ENCODE measurements at places on chromosomes 13 and 19.

GRCh38 chr13:36666477-36667229 is 7.2 kb upstream of the SERTM1 start:
- no peak for DNase-seq

DNA sequence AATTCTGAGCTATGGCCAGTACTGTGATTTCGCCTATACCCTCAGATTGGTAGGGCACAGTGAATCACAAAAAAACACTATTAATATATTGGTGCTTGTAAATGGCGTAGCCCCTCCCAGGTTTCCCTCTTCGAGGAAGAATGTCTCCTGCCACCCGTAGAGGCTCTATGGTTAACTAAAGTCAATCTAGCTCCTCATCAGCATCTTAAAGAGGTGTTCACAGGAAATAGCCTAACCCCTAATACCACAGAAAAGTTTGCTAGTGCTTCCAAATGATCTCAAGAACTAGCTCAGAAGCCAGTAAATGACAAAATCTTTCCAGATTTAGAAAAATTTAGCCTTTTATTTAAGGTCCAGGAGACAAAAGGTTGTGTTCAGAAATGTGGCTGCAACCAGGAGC is 56.3 kb upstream of the DCT start:
- DNase-seq, result no peak

DNA sequence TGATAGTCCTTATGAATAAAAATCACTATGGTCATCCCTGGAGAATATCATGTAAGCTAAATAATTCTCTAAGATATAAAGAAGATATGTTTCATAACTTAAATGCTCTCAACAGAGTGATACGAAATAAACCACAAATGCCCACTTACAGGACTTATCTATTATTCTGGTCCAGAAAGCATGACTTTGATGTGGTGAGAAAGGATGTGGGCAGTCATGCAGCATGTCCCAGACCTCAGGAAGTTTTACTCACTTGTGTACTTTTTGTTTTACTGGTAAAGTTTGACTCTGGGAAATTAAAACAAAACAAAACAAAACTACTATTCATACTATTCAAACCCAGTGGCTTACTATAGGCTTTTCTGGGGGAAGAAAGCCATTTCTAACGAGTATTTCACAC is 483.2 kb upstream of the SLITRK6 start:
- no peak for DNase-seq

DNA sequence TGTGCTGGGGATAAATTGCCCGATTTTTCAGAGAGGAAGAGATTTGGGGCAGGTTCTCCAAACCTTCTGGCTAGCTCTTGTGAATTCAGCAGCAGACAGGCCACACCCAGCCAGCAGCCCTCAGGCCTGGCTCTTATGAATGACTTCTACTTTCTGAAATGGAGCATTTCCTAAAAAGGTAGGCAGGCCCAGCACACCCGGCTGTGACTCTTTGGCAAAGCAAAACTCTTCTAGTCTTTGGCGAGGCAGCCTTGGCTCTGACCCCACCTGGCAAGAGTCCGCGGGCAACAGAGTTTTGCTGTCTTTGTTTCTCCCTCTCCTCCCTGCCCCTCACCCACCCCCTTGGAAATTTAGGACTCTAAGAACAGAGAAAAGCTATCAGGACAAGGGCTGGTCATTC is 221.2 kb downstream of the ZNF536 start:
- DNase-seq, result no peak

DNA sequence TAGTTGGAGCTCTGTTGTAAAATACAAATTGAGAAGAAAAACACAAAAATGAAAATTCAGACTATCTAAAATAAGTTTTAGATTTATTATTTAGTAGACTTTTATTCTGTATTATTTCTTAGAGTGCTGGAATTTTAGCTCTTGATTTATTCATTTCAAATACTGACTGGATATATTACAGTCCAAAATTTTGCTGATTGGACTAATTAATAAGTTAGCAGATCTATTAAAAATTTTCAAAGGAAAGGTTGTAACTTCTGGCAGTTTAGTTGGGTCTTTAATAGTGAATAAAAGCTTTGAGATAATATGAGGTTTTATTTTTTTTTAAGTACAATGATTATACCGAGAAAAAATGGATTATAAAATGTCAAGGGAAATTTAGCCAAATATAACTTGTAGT is 1224.9 kb upstream of the SPRY2 start:
- DNase-seq, result no peak

GRCh38 chr19:31504221-31504620 is 155.0 kb upstream of the TSHZ3 start:
- no peak for DNase-seq

DNA sequence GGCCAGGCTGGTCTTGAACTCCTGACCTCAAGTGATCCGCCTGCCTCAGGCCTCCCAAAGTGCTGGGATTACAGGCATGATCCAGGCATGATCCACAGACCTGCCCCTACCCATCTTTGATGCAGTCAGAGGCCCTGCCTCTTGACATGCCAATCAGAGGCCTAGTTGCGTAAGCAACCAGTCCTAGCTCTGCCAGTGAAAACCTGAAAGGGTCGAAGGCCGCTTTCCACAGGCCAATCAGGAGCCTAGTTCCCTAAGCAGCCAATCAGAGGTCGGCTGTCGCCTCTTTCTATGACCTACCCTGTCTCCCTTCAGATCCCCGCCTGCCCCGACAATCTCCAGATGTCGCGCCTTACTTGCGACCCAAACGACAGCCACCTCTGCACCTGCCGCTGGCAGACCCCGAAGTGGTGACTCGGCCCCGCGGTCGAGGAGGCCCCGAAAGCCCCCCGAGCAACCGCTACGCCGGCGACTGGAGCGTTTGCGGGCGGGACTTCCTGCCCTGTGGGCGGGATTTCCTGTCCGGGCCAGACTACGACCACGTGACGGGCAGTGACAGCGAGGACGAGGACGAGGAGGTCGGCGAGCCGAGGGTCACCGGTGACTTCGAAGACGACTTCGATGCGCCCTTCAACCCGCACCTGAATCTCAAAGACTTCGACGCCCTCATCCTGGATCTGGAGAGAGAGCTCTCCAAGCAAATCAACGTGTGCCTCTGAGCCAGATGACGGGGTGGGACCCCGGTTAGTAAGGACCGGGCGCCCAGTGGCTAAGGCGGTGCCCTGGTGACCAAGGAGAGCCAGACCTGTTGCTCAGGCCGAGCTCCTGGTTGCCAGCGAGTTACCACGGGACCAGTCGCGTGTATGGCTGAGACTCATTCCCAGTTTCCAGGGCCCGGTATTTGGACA is 6.3 kb downstream of the SYDE1 start:
- no peak for DNase-seq

DNA sequence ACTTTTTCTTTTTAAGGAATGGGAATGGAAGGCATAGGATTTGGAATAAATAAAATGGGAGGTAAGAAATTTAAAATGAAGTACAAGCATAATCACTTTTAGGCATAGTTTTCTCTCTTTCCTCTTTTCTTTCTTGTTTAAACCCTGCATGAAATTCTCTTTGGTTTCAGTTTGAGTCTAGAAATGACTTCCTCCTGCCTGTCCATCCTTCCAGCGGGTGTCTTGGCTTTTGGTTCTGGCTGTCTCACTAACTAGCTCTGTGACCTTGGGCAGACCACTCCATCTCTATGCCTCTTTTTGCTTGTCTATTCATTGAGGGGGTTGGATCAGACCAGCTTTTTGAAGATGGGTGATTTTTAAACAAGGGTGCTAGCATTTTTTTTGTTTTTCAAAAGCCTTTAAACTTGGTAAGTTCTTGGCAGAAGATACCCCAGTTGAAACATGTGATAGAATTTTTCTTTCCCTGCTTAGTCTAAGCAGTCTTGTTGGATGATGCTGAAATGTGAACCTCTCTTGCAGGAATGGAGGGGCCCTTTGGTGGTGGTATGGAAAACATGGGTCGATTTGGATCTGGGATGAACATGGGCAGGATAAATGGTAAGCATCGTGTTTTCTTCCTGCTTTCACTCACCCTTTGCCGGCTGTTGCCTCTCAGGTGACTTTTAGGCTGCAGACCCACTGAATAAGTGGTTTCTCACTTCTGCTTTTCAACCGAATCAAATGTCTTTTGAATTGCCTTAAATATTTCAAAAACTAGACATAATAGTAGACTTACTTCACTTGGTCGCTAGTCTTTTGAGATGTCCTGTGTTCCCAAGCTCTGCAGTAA is 28.6 kb downstream of the PRAM1 start:
- DNase-seq, result no peak

DNA sequence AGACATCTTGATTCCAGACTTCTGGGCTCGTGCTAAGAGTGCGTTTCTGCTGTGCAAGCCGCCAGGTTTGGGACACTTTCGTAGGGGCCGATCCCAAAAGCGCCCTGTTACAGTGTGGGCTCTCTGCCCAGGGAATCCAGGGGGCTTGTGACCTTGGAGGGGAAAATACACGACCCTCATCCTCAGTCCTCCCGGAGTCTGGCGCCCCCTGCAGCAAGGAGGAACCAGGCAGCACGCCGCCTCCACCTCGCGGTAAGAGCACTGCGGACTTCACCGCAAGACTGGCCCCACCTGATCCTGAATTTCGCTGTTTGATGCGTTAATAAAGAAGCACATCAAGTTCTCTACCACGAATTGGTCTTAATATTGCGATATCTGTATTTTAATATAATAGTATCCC is 5.2 kb downstream of the POLRMT start:
- DNase-seq, result no peak

GRCh38 chr13:32087955-32088747 is 56.6 kb downstream of the FRY start:
- DNase-seq, result no peak

- no peak for DNase-seq
Observed at GRCh38 chr19:49101160-49101559, 13.0 kb upstream of the LIN7B start.

- DNase-seq, result no peak
Observed at GRCh38 chr13:71499235-71499634, 367.8 kb downstream of the DACH1 start.

DNA sequence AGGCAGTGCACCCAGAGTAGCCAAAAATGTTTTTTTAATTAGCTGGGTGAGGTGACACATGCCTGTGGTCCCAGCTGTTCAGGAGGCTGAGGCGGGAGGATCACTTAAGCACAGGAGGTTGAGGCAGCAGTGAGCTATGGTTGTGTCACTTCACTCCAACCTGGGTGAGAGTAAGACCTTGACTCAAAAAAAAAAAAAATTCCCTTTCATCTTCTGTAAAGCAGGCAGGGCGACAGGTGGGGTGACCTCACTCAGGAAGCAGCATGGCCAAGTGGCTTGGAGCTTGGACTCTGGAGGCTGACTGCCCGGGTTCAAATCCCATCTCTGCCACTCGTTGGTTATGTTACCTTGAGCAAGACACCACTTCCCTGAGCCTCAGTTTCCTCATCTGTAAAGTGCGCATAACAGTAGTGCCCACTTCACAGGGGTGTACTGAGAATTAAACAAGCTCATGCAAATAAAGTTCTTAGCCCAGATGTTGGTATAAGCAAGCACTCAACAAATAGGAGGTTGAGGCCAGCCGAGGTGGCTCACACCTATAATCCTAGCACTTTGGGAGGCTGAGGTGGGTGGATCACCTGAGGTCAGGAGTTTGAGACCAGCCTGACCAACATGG is 48.3 kb downstream of the MAP4K1 start:
- no peak for DNase-seq

GRCh38 chr13:37923236-37923635 is 53.7 kb upstream of the TRPC4 start:
- no peak for DNase-seq

DNA sequence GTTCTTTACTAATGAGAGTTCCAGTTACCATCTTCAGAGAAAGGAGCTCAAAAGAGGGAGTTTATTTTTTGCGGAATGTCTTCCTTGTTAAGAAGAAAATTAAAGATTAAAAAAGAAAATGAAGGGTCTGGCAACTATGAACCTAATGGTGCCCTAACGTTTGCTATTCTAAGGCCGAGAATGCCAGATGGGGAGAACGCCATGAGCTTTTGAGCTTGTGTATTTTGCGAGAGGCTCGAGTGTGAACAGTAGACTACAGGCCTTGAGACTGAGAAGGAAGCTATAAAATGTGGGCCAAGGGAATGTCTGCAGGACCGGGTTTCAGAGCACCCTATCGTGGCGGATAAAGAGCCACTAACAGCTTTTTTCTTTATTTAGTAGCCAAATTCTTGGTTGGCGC is 6.7 kb downstream of the FGF14 start:
- no peak for DNase-seq

DNA sequence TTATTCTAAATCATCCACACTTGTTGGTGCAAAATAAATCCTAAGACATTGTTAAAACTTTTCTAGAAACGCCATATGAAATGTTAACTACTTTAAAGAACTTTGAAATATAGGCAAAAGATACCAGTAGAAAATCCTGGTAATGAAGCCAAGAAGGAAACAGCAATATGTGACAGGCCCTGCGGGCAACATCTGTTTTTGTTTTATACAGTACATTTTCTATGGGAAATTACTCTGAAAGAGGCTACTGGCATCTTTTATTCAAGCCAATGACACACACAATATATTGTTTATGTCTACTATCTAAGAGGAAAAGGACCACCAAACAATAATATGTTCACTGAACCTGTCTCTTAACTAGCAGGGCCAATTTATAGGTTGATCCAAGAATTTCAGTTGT is 829.7 kb downstream of the PCDH17 start:
- no peak for DNase-seq

GRCh38 chr13:57638186-57638890 is 6.8 kb downstream of the PCDH17 start:
- no peak for DNase-seq

- no peak for DNase-seq
Observed at GRCh38 chr13:53197424-53197823, 168.8 kb downstream of the OLFM4 start.

GRCh38 chr19:55601084-55601483 is 996 bp downstream of the ZNF524 start:
- DNase-seq, result no peak

DNA sequence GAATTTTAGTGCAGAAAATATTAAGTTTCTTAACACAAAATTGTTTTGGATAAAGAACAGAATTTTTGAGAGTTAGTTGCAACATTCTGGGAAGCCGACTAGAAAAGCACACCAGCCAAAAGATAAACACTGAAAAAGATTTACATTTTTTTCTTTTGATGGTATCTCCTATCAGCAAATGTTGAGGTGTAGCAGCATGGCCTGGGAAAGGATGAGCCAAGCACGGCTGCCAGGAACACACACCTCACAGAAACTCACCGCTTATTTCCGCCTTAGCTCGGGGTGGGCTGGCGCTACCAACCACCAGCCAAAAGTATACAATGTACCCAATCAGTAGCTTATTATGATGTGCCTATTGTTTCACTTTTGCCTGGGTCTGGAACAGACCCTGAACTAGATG is 134.7 kb downstream of the MIPEP start:
- no peak for DNase-seq

GRCh38 chr13:55727683-55728082 is 1413.0 kb upstream of the PRR20A start:
- DNase-seq, result no peak

- DNase-seq, result no peak
Observed at GRCh38 chr19:22502766-22503165, 80.6 kb upstream of the ZNF98 start.

GRCh38 chr13:89627996-89628395 is 1719.5 kb upstream of the MIR17HG start:
- DNase-seq, result no peak

DNA sequence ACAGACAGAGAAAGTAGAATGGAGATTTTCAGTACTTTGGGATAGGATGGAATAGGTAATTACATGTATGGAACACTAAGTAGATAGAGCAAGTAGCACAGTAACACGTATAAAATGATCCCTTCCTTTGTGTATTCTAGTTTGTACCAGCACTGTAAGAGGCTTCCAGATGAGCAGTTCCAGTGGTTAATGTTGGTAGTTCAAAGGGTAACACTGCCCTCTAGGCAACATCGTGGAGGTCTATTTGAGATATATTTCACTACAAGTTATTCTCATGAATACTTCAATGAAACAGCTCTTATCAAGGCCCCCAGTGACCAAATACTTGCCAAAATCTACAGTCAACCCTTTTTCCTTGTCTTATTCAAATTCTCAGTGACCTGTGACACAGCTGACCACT is 13.5 kb upstream of the ZNF563 start:
- no peak for DNase-seq
